ENCODE measurements at places on chromosomes 11 and 22.

DNA sequence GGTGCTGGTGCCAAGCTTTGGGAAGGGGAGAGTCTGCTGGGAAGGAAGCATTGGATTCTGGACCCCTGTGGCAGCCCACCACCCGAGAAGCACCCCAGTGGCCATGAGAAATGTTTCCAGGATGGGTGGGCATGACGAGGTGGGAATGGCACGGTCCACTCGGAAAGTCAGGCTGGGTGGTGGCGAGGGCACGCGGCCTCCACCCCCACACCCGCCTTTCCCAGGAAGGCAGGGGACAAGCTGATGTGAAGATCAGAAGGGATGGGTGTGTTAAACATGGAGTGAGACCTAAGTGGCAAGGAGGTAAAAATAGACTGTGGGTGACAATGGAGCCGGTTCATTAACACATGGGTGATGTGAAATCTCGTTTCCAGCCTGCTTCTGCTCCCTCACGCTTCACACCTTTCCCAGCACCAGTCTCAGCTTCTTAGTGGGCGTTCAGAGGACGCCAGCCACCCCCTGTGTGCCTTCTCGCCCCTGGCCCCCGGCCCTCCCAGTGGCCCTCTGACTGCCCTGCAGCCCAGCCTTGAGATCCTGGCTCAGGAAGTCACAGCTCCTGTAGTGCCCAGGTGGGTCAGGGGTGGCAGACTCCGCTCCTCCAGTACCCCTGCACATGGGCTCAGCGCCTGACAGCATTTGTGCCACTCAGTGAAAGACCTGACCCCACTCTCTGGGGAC, 27.6 kb downstream of the LRRC10B start:
- no peak for DNase-seq

GRCh38 chr22:29307596-29308147, 1.2 kb downstream of the GAS2L1 start:
- DNase-seq: no peak

DNA sequence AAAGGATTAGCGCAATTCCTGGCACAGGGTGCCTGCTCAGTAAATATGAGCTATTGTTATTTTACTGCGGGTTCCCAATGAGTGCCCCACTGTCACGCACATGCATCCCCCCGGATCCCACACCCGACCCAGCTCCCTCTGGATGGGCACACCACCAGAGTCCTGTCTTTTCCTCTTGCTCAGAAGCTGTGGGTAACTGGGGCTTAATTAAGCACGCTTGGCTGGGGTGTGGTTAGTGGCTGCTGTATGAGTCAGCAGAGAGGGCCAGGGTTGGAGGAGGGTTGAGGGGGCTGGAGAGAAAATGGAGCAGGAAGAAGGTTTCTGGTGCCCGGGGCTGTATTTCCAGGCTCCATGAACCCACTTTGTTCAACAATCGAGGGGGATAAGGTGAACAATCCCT, 30.3 kb upstream of the NECTIN1 start:
- DNase-seq: peak; percentile 30

- no peak for DNase-seq
These were observed 47.1 kb upstream of the LMO1 start for GRCh38 chr11:8310743-8311298.

- DNase-seq: no peak
These were observed 734 bp upstream of the TMEM123 start for GRCh38 chr11:102453302-102453695.

- peak; percentile 52 for DNase-seq
These were observed 4.5 kb downstream of the GAS2L1 start for GRCh38 chr22:29310863-29311339.

GRCh38 chr22:19849835-19850762, 4.6 kb downstream of the GNB1L start:
- DNase-seq: no peak

- no peak for DNase-seq
These were observed 27.5 kb upstream of the MTNR1B start for GRCh38 chr11:92941676-92942571.

- no peak for DNase-seq
These were observed 9.6 kb upstream of the SLC6A5 start for GRCh38 chr11:20589796-20590195.

GRCh38 chr11:7348432-7349304, 97.0 kb downstream of the SYT9 start:
- no peak for DNase-seq

- DNase-seq: no peak
These were observed 17.4 kb upstream of the LRRC55 start for GRCh38 chr11:57164317-57164716.

GRCh38 chr11:79102840-79103239, 338.0 kb downstream of the TENM4 start:
- DNase-seq: no peak

GRCh38 chr11:104870910-104871309, 27.4 kb downstream of the CASP12 start:
- no peak for DNase-seq

DNA sequence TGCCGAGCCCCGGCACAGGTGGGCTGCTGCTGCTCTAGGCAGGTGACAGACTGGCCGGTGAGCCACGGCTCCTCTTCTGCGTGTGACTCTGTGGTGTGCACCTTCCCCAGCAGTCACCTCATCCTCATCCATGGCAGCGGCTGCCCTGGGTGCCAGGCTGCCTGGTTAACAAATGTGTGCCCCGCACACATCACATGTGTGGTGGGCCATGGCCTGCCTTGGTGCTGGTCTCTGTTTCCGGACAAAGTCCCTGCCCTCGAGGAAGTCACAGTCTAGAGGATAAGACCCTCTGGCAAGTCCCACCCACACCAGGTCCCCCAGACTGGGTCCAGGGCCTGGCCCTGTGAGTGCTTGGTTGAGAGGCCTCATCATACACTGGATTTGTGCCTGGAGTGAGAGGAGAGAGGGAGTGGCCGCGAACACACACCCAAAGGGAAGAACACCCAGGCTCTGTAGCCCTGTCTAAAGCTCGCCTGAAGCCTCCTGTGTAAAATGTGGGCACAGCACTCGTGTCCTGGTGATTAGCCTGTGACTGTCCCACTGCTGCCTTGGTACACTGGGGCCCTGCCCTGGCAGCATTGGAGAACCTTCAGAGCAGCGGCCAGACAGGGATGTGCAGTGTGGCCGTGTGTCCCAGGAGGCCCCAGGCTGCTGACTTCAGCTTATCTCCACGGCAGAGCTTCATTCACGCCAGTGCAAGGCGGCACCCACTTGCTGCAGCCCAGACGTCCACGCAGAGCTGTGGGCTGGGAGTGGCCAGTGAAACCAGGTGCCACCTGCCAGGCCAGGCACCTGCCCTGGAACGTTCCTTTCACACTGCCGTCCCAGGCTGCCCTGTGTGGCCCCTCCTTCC, 269.9 kb downstream of the TBC1D22A start:
- no peak for DNase-seq

GRCh38 chr11:2453436-2453835, 8.6 kb downstream of the KCNQ1 start:
- DNase-seq: no peak

- no peak for DNase-seq
These were observed 220.7 kb downstream of the SWAP70 start for GRCh38 chr11:9884601-9885000.

DNA sequence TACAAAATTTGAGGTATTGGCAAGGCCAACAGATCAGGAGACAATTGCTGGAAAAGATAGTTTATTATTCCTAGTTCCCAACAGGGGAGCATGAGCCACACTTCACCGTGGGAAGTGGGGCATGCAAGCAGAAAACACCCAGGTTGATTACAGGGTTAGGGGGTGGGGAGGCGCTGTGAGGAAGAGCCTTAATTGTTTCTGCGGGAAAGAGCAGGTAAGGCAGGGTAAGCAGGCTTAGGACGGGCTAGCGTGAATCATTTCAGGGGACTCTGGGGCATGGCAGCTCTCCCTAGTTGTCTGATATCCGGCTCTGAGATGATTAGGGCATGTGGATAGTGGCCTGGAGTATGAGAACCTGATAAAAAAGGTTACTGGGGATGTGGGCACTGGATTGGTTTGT, 20.7 kb upstream of the HTR3A start:
- no peak for DNase-seq

GRCh38 chr11:95247127-95247684, 16.2 kb upstream of the SESN3 start:
- DNase-seq: no peak

DNA sequence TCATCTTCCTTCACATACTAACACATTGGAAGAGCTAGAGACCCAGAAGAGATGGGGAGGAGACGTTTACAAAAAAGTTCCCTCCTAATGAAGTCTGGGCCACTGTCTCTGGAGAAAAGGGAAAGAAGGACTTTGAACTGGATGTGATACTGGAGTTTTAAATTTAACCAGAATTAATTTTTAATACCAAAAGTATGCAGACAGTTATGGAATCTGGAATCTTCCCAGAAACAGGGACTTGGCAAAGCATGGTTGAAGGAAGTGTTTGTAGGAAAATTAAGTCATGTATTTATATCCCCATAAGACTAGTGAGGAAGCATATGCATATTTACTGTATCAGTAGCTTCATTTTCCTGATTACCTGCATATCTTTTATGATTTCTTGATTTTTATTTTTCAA, 215.5 kb downstream of the TTC28 start:
- no peak for DNase-seq

- no peak for DNase-seq
These were observed 9.8 kb downstream of the TRAF6 start for GRCh38 chr11:36500315-36500721.

- DNase-seq: no peak
These were observed 51.0 kb downstream of the RPUSD4 start for GRCh38 chr11:126160345-126161022.

- DNase-seq: no peak
These were observed 94.3 kb upstream of the ZC3H12C start for GRCh38 chr11:109998921-109999320.

DNA sequence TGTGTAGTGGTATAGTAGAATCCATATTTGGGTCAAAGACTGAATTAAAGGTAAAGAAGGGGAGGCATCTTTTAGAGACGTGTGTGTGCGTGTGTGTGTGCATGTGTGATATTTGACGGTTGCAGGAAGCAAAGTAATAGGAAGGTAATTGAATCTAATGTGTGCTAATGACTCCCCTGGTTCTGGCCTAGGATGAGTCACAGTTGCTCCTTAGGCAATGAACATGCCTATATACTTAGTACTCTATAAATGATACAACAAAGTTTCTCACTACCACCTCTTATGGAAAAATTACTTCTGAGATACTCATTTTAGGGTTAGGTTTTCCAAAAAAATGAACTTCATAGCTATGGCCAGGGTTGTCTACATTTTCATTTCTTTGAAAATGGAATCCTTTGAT, 409.6 kb downstream of the GUCY1A2 start:
- no peak for DNase-seq

DNA sequence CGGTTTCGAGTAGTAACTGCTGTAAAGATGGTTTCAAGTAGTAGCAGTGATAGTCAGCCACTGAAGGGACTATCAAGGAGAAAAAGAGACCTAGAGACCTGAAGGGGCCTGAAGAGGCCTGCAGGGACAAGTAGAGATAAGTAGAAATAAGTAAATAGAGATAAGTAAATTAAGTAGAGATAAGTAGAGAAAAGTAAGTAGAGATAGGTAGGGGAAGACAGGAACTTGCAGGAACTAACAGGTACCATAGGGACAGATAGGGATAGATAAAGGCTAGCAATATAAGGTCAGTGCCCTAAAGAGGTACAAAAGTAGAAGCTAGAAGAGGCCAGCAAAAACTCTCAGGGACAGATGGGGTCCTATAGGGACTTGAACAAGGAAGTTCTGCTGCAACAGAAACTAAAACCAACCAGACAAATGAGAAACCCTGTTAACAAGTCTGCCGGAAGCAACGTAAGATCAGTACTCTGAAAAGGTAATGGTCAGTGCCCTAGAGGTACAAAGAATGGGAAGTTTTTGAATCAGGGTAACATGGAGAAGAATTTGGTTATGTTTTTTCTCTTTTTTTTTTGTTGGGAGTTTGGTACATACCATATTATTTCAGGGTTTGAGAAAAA, 9.6 kb upstream of the SC5D start:
- DNase-seq: no peak

DNA sequence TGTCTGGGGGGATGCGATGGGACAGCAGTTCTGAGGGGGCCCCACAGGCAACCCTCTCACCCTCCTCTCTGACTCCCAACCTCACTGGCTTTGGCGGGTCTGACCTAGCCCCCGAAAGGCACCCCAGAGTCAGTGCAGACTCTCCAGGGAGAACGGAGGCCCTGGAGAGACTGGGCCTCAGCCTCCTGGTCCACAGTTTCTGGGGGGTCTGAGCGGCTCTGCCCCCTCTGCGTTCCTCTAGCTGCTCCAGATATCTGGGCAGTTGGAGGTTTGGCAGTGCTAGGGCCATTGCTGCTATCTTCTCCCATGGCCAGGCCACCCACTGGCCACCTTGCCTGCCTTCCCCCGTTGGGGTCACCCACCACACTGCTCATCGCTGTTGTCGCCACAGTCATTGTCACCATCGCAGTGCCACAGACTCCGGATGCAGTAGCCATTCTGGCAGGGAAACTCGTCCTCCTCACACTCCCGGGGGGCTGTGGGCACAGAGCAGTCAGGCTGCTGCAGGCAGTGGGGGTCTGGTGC, 18.8 kb downstream of the LRP4 start:
- DNase-seq: no peak

GRCh38 chr11:1919391-1920127, at the start of gene TNNT3:
TSS of gene TNNT3 (plus strand) at chr11:1919703. CDS start at chr11:1922875, 3,172 bp downstream.
- DNase-seq: no peak

GRCh38 chr11:133895551-133895950, 50.2 kb upstream of the SPATA19 start:
- DNase-seq: no peak

DNA sequence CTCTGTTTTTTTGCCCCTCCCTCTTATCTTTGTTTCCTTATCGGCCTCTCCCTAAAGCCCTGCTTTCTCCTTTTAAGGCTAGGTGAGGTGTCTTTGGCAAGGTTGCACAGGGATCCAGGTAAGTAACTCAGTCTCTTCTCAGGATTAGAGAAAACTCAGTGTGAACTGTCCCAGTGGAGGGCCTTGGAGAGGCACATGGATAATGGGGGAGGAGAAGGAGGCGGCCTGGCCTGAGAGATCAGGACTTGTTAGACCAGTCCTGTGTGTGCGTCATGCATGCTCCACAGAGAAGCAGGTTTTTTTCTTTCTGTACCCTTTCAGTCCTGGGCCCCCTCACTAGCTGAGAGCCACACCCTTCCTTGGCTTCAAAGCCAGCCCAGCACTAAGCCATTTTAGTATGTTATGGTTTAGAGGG, 19.9 kb downstream of the CTNND1 start:
- no peak for DNase-seq

GRCh38 chr11:47587723-47588326, 1.3 kb downstream of the FAM180B start:
- no peak for DNase-seq
